Smooth muscle cell of the pulmonary artery (primary cell): ENCODE measurements at places on chromosomes 4 and X. TPM values are rescaled to one million over a fixed set of nuclear protein-coding genes. Genes with fewer than 3 reads are reported as not detected.

The GRIPAP1 gene
- 22.3 and 24.3 TPM in 2 replicates for total RNA-seq

The USP17L28 gene
- not detected in 2 replicates for total RNA-seq

The STK26 gene
- 5.1 and 6.3 TPM in 2 replicates for total RNA-seq

The CLDN22 gene
- total RNA-seq: under 0.01 TPM in 1 of 2 replicates, not detected in the other

The SCML2 gene
- 0.69 and 1.2 TPM in 2 replicates for total RNA-seq

The NEUROG2 gene
- total RNA-seq: not detected in 2 replicates

The ZBED1 gene
- total RNA-seq: 27.1 and 34.3 TPM in 2 replicates

The PPM1K gene
- 18.9 and 19.2 TPM in 2 replicates for total RNA-seq

The MTMR8 gene
- 0.07 and 0.46 TPM in 2 replicates for total RNA-seq

The GRXCR1 gene
- not detected in 2 replicates for total RNA-seq

The FNIP2 gene
- 44.8 and 79.2 TPM in 2 replicates for total RNA-seq

The VCX3B gene
- total RNA-seq: not detected in 2 replicates

The GPR34 gene
- 0.07 TPM in 1 of 2 replicates, not detected in the other for total RNA-seq

The BST1 gene
- total RNA-seq: 21.0 and 55.3 TPM in 2 replicates

The FGFRL1 gene
- 29.3 and 97.7 TPM in 2 replicates for total RNA-seq

The DHX15 gene
- total RNA-seq: 114 and 145 TPM in 2 replicates

The HTN3 gene
- not detected in 2 replicates for total RNA-seq

The ARSJ gene
- 48.6 and 59.5 TPM in 2 replicates for total RNA-seq

The SOD3 gene
- total RNA-seq: 61.3 and 143 TPM in 2 replicates

The RTL3 gene
- 0.07 TPM in 1 of 2 replicates, not detected in the other for total RNA-seq

The PAGE4 gene
- total RNA-seq: not detected in 2 replicates

The HOPX gene
- total RNA-seq: 0.26 and 0.50 TPM in 2 replicates

The MAGED4B gene
- 31.4 and 48.5 TPM in 2 replicates for total RNA-seq

The XAGE1B gene
- not detected in 2 replicates for total RNA-seq
